ENCODE measurements at places on chromosomes 3 and 15.

DNA sequence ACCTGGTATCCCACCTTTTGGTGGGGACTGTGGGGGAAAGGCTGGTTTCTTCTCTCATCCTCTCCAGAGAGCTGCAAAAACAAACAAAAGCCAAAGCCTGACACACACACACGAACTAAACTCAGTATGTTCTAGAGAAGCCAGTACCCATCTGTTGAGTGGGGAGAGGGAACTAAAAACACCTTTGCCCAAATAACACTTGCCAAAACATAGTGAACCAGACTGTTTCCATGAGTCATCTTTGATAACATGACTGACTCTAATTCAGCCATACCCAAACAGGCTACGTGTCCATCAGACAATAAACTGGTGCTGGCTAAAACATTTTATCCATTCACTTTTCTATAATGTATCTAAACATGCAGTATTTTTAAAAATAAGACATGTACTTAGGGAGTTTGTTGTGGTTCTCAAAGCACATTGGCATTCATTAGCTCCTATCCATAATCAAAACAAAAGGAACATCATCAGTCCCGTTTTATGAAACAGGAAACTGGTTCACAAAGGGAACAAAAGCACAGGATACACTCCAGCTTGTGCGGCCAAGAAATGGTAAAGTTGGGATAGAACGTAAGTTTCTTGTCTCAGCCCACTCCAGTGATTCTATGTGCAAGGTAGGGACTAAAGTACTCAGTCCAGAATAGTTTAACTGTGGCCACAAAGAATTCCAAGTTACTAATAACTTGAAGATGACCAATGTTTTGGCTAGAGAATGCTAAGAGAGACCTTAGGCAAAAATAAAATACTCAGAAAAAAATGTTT, 16.1 kb downstream of the LYSMD2 start:
- DNase-seq = no peak

- DNase-seq = no peak
Measured at GRCh38 chr3:120821426-120821825, 78.9 kb downstream of the GTF2E1 start.

GRCh38 chr15:67854358-67854757, 14.5 kb upstream of the RNU6-1 start:
- DNase-seq = no peak

- DNase-seq = no peak
Measured at GRCh38 chr15:69679623-69680228, 227.1 kb downstream of the RPLP1 start.

GRCh38 chr15:59444980-59445545, 7.1 kb downstream of the FAM81A start:
- DNase-seq = no peak

- DNase-seq = no peak
Measured at GRCh38 chr3:31687020-31687802, 154.5 kb downstream of the STT3B start.

- peak; percentile 84 for DNase-seq
Measured at GRCh38 chr3:36944641-36945270, at the start of gene TRANK1. Gene TRANK1, minus strand, starts transcription at chr3:36945054. Its CDS starts 245 bp downstream, at chr3:36944809.

DNA sequence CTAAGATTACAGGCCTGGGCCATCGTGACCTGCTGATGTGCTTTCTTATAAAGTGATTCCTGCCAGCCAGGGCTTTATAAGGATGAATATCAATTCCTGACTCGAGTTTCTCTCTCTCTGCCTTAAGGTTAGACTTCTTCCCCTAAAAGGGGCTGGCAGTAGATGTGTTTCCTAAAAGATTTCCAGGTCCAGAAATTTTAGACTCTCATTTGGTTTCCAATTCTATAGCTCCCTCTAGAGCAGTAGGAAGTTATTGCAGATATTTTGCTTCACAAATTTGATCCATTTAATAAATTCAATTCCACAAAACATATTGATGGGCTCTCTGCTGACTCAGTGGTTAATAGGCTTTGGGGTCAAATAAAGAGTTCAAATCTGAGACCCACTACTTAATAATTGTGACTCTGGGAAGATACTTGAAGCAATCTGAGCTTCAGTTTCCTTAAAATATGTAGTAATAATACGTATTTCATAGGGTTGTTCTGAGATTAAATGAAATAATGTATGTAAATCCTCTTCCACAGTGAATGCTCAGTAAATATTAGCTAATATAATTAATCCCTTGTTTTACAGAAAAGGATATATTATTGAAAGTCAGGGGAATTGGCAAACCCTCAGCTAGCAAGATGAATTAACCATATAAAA, 2.1 kb downstream of the TRIM69 start:
- DNase-seq = no peak

- DNase-seq = no peak
Measured at GRCh38 chr15:100244796-100245486, 96.8 kb downstream of the ADAMTS17 start.

GRCh38 chr15:41480396-41481140, 13.1 kb upstream of the ITPKA start:
- no peak for DNase-seq

DNA sequence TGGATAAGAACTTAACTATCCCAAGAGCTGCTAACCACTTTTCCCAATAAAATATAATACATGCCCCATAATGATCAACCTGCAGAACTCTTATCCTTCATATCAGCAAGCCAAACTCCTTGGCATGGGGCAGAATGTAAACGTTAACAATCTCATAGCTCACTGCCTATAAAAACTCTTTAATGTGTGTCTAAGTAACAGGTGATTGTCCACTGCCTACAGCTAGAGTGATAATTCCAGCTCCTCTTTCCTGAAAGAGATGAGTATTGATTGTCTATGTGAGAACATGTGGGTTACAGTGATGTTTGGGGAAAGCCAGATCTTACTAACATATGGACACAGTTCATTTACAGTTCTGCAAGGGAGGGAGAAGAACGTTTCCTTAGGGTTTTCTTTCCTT, 11.3 kb upstream of the GLCE start:
- no peak for DNase-seq

DNA sequence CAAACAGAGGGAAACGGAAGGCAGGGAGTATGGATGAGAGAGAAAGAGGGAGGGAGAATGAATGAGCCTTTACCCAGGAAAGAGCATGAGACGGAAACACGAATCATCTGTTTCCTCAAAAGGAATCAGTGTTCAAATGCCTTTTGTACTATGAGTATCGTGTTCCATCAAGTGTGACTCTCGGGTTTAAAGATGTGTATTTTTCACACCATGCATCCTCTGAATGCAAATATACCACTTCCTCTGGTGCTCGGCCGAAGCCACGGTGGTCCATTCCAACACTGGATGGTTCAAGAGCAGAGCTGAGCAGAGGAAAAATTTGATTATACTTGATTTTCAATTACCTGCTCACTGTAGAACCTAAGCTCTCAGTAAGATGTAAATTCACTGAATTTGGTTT, 505.1 kb downstream of the MECOM start:
- DNase-seq = no peak

DNA sequence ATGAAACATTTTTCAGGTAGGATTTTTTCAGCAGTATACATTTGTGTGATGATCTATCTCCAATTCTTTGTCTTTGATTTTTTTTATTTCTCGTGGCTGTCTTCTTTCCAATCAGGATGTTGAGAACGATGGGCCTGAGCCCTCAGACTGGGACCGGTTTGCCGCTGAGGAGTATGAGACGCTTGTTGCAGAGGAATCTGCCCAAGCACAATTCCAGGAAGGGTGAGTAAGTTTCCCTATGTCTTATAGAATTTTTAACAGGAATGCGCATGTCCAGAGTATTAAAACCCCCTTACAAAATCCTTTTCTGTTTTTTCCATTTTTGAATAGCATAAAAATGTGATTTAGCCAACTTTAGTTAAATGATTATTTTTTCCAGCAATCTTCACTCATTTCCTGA, 90.0 kb downstream of the MSL2 start:
- no peak for DNase-seq

GRCh38 chr3:186946756-186947375, 16.5 kb downstream of the ST6GAL1 start:
- no peak for DNase-seq

DNA sequence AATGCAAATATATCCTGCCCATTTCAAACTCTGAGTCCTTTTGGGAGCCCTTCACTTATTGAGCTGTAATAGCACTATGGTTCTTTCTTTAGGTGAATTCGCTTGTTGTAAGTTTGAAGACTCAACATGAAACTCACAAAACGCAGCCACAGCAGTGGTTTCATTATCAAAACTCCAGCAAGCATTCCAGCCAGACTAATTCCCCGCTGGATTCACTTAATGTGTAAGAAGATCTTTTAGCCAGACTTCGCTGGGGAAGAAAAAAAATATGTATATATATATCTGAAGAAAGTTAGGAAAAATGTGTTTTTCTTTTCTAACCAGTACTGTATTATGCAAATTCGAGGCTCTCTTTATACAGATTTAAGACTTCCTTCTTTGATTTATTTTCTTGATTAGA, 241.1 kb downstream of the WNT5A start:
- peak; percentile 36 for DNase-seq

All from hindlimb muscle (tissue), 1 donor.